ENCODE measurements at places on chromosomes 11 and 22.

DNA sequence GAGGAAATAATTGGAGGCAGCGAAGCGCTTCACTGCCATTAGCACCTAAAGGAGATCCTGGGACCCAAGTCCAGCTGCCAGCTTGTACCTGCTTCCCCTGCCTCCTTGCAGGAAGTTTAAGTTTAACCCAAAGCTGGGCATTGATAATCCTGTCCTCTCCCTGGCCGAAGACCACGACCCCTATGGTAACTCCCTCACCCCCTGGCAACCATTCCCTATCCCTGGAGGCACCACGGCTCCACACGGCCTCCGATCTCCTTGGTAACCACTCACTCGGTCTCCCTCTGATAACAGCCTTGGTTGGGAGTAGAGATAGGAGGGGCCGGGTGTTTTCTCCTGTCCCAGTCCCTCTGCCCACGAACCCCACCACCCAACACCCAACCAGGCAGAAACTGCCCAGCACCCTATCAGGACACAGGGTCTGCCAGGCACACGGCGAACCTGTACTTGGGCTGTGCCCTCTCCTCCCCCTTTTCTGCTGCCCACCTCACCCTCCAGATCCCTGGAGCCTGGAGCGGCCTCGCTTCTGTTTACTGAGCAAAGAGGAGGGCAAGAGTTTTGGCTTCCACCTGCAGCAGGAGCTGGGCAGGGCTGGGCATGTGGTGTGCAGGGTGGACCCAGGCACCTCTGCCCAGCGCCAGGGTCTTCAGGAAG is 833 bp downstream of the NHERF4 start:
- no peak overlapping the region for H3K4me3 ChIP-seq
- no peaks in the 10 kb centered on the region for H3K27me3 ChIP-seq
- no peak for DNase-seq
- H3K4me1 ChIP-seq = no peaks in the 10 kb centered on the region
- H3K36me3 ChIP-seq = no peaks in the 10 kb centered on the region

DNA sequence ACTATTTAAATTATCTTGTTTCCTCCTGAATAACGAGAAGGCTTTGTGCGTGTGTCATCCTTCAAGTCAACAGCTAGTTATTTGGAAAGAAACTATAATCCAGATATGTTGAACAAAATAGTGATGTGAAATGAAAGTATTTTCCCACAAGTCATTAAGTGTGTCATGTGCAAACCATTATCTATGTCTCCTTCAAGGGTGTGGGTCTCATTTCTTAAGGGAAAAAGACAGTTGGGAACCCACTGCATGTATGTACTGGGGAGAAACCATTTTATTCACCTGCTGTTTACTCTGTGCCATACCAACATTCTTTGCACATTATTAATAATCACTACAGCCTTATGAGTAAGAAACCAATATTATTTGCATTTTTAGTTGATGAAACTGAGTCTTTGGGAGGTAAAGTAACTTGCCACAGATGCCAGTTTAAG is 145.3 kb upstream of the CTSC start:
- H3K27ac ChIP-seq = no peak overlapping the region
- no peaks in the 10 kb centered on the region for H3K27me3 ChIP-seq
- H3K4me3 ChIP-seq = no peak overlapping the region
- no peaks in the 10 kb centered on the region for H3K36me3 ChIP-seq

DNA sequence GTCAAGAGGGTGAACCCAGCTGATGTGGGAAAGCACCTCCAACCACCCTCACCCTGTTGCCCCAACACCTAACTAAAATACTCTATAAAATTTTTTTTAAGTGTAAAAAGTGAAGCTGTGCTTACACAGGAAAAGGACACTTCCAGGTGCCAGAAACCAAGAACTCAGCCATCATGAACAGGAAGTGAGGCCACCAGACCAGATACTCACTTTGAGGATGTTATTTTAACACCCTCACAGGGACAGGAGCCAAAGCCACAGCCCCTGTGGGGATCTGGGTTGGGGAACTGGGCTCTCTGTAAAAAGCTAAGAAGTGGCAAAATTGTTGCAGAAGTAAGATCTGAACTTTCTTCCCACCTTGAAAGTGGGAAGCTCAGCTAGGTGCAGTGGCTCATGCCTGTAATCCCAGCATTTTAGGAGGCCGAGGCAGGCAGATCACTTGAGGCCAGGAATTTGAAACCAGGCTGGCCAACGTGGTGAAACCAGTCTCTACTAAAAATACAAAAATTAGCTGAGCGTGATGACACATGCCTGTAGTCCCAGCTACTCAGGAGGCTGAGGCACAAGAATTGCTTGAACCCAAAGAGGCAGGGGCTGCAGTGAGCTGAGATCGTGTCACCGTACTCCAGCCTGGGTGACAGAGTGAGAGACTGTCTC is 3.8 kb downstream of the RSPH14 start:
- H3K27ac ChIP-seq = no peak overlapping the region
- H3K4me1 ChIP-seq = no peaks in the 10 kb centered on the region
- no peak overlapping the region for H3K4me3 ChIP-seq
- no peaks in the 10 kb centered on the region for H3K36me3 ChIP-seq

DNA sequence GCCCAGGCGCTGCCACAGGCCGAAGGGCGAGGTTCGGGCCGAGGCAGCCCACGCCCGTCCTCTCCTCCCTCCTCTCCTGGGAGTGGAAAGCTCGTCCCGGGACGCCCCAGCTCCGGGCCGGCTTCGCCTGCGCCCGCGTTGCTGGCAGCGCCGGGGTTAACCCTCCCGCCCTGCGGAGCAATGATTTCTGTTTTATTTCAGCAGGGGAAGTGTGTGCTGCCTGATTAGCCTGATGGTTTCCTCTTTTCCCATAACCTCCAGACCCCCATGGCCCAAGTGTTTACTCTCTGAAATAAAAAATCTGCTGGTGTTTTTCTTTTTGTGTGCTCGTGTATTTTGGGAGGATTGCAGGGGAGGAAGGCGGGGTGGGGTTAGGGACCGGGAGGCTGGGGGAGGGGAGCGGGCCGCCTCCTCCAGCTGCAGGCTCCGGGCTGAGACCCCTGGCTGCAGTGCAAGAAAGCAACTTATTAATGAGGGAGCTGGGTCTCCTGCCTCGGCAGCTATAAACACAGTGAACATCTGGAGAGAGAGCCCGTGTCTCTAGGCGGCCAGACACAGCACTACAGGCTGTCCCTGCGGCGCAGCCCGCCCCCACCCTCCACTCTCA is 38.6 kb downstream of the ETS1 start:
- no peak overlapping the region for H3K27ac ChIP-seq
- no peaks in the 10 kb centered on the region for H3K36me3 ChIP-seq
- H3K27me3 ChIP-seq = no peaks in the 10 kb centered on the region
- no peaks in the 10 kb centered on the region for H3K4me1 ChIP-seq
- peak; percentile 85 for DNase-seq

DNA sequence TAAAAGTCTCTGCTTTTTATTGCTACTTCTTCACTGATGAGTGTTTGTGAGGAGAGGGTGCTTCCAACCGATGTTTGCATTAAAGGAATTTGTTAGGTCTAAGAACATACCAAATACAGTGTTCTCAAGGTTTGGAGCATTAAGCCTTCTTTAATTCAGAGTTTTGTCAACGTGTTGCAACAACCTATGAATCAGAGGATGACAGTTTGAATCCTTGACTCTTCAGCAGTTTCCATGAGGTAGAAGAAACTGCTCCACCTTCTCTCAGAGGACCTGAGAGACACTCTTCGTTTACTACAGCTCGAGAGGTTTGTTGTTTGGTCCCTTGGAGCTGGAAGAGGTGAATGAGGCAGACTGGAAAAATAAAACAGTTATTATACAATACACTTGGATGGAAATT is 55.7 kb downstream of the NCAM1 start:
- no peaks in the 10 kb centered on the region for H3K27me3 ChIP-seq
- H3K4me1 ChIP-seq = peaks cover 5% of the 10 kb centered on the region
- no peak overlapping the region for H3K4me3 ChIP-seq
- no peak for DNase-seq

- H3K36me3 ChIP-seq = no peaks in the 10 kb centered on the region
- no peak overlapping the region for H3K4me3 ChIP-seq
- H3K27me3 ChIP-seq = no peaks in the 10 kb centered on the region
- DNase-seq = no peak
- no peaks in the 10 kb centered on the region for H3K4me1 ChIP-seq
These were observed 54.7 kb upstream of the TCF20 start for GRCh38 chr22:42324990-42325710.

DNA sequence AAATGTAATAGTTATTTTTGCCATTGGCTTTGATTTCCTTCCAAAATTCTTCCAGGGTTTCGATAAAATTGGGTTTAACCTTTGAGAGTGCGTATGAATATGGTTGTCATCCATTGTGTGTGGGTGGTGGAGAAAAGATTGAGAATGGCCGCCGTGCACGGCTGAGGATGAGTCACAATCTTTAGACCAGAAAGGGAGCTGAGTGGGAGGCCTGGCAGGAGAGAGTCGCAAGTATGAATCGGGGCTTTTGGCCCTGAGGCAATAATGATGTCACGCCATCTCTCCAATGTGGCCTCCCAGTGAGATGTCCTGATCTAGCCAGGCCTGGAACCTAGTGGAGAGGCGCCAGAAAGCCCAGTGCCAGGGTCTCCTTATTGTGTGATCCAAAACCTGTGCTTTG is 33.1 kb upstream of the SMPD1 start:
- H3K4me3 ChIP-seq = no peak overlapping the region
- DNase-seq = peak; percentile 87
- no peaks in the 10 kb centered on the region for H3K27me3 ChIP-seq
- H3K27ac ChIP-seq = peak overlapping the region; percentile 46

All from aorta (tissue), 5 donors.